Sigmoid colon (tissue), 7 donors: ENCODE measurements at places on chromosomes 13 and 19. TPM values are rescaled to one million over a fixed set of nuclear protein-coding genes. Genes with fewer than 3 reads are reported as not detected.

KLK4 gene
- not detected for total RNA-seq

CBY2 gene
- not detected for total RNA-seq

- H3K27me3 ChIP-seq, result no peaks in the 10 kb centered on the region
- no peaks in the 10 kb centered on the region for H3K4me1 ChIP-seq
- H3K36me3 ChIP-seq, result no peaks in the 10 kb centered on the region
- no peak overlapping the region for H3K27ac ChIP-seq
- no peak overlapping the region for H3K4me3 ChIP-seq
Observed at GRCh38 chr19:42468273-42468796, 25.6 kb upstream of the CXCL17 start.

PRR36 gene
- not detected for total RNA-seq

UPF3A gene
- 32.4 TPM for total RNA-seq

PLIN4 gene
- 41.3 TPM for total RNA-seq

DNA sequence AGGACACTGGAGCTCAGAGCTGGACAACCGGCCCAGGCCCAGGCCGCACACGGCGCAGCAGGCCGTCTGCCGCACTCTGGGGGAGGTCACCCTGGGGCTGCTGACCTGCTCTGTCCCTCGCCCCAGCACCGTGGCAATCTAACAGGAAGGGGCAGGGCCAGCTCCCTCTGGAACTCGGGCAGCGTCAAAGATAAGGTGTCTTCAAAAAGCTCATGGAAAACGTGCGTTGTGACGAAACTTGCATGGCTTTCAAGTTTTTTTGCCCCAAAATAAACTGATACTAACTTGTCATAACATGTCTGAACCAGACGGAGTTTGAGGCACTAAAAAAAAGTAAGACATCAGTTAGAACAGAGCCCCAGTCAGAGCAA lies 12.2 kb upstream of the ATP8B3 start:
- H3K4me3 ChIP-seq, result no peak overlapping the region
- H3K36me3 ChIP-seq, result peaks cover 88% of the 10 kb centered on the region
- H3K27ac ChIP-seq, result no peak overlapping the region
- no peaks in the 10 kb centered on the region for H3K4me1 ChIP-seq

GRCh38 chr13:99911965-99912566 lies 59.5 kb downstream of the ZIC5 start:
- H3K4me1 ChIP-seq, result no peaks in the 10 kb centered on the region
- H3K27ac ChIP-seq, result no peak overlapping the region
- no peak for DNase-seq
- no peaks in the 10 kb centered on the region for H3K36me3 ChIP-seq
- no peak overlapping the region for H3K4me3 ChIP-seq

ACTMAP gene
- 1.8 TPM for total RNA-seq

MFSD12 gene
- 23.0 TPM for total RNA-seq

- peaks cover 41% of the 10 kb centered on the region for H3K36me3 ChIP-seq
- H3K4me1 ChIP-seq, result no peaks in the 10 kb centered on the region
- no peaks in the 10 kb centered on the region for H3K27me3 ChIP-seq
- H3K27ac ChIP-seq, result no peak overlapping the region
- H3K4me3 ChIP-seq, result no peak overlapping the region
Observed at GRCh38 chr19:12748489-12748888, 3.1 kb upstream of the BEST2 start.

GRCh38 chr13:29754473-29754806 lies 96.0 kb downstream of the UBL3 start:
- H3K36me3 ChIP-seq, result no peaks in the 10 kb centered on the region
- H3K27me3 ChIP-seq, result no peaks in the 10 kb centered on the region
